ENCODE measurements at places on chromosomes 12 and 14.

DNA sequence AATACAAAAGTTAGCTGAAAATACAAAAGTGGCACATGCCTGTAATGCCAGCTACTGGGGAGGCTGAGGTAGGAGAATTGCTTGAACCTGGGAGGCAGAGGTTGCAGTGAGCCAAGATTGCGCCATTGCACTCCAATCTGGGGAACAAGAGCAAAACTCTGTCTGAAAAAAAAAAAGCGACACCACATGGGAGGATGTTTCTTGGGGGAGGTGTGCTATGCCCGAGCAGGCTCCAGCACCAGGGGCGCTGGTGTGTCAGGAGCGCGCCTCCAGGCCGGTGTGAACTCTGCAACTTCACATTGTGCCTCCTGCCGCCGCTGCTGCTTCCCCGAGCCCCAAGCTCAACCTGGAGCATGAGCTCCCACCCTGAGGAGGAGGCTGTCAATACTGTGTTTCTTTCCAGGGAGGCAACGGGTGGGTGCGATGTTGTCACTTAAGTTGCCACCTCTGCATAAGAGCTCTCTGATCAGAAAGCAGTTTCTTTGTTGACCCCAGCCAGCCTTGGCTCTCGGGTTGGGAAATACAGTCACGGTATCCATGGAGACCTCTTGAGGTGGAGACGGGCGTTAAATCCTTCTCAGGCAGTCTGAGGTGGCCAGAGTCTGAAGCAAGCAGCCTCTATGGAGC lies 18.9 kb downstream of the DEGS2 start:
- DNase-seq, result no peak

- no peak for DNase-seq
Measured at GRCh38 chr14:105118646-105119407, 49.7 kb downstream of the JAG2 start.

- DNase-seq, result no peak
Measured at GRCh38 chr14:79028281-79028680, 858.1 kb downstream of the NRXN3 start.

DNA sequence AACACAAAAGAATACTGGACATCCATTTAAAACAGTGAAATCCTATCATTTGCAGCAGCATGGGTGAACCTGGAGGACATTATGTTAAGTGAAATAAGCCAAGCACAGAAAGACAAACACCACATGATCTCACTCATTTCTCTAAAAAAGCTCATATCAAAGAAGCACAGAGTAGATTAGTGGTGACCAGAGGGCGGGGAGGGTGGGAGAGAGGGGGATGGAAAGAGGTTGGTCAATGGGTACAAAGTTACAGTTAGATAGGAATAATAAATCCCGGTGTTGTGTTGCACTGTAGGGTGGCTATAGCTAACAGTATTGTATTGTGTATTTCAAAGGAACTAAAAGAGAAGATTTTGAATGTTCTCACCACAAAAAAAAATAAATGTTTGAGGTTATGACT lies 52.4 kb downstream of the DUSP6 start:
- DNase-seq, result no peak

GRCh38 chr12:10142976-10143589 lies 13.1 kb upstream of the CLEC7A start:
- no peak for DNase-seq

GRCh38 chr12:106682594-106683234 lies 91.8 kb upstream of the RIC8B start:
- no peak for DNase-seq

- DNase-seq, result no peak
Measured at GRCh38 chr12:130714091-130714590, 2.0 kb downstream of the RIMBP2 start.

DNA sequence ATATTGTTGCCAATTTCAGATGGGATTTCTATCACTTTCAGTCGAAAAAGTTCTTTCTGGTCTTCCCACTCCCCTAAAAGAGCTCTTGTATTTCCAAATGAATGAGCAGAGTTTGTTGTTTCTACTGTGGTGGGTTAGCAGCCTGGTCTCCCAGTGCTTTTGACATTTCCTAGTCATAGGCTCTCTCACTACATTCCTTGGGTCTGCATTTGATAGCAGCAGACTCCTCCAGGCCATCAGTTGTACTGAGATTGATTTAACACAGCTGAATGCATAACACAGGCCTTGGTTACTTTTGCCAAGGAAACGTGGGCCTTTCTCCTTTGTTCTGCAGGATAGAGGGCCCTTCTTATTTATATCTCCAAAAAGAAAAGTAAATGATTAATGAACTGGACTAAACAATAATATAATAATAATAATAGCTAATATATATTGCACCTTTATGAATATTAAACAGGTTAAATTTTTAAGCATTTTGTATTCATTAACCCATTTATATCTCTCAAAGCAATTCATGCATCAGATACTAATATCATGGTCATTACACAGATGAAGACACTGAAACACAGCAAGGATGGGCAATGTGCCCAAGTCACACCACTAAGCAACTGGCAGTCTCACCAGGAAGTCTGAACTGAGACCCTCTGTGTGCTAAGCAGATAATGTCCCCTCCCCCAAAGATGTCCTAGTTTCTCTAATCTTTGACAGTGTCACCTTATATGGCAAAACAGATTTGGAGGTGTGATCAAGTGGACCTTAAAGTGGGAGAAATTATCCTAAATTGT lies 1579.2 kb downstream of the AACS start:
- no peak for DNase-seq

GRCh38 chr12:124311292-124312109 lies 16.6 kb downstream of the RFLNA start:
- no peak for DNase-seq

DNA sequence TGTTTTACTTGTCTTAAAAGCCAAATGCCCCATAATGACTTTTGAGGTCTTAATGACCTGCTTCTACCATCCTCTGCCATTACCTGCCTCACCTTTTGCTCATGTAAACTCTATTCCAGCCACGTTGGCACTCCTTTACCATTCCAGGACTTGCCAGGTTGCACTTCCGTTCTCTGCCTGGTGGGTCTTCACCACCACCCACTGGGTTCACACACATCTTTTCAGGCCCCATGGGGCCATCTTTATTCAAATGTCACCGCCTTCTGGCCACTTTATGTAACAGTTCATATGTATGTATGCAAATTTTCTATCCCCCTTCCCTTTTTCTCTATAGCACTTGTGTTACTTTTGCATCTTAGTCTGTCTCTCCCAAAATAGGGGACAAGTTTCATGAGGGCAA lies 57.7 kb downstream of the ATP2A2 start:
- no peak for DNase-seq

- DNase-seq, result no peak
Measured at GRCh38 chr12:72093424-72093823, 154.8 kb downstream of the TPH2 start.

DNA sequence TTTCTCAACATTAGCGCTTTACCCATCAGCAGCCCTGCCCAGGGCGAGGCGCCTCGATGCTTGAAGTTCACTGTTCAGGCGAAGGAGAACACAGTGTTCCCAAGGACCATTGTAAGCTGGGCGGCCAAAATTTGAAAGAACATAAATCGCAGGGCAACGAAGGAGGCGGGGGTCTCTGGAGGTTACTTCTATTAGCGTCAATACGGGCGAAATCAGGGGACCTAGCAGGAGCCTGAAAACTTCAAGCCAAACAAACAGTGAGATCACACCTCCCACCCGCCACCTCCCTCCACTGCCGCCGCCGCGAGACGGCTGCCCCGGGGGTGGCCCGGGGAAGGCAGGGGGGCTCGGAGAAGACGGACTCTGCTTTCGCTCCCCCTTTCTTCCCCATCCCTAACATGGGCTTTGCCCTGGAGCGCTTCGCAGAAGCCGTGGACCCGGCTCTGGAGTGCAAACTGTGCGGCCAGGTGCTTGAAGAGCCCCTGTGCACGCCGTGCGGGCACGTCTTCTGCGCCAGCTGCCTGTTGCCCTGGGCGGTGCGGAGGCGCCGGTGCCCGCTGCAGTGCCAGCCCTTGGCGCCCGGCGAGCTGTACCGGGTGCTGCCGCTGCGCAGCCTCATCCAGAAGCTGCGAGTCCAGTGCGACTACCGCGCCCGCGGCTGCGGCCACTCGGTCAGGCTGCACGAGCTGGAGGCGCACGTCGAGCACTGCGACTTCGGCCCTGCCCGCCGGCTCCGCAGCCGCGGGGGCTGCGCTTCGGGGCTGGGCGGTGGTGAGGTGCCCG lies at the start of gene PDZRN4:
TSS of gene PDZRN4 (plus strand) at position 263 of the 783 bp plus-strand sequence.
- no peak for DNase-seq

DNA sequence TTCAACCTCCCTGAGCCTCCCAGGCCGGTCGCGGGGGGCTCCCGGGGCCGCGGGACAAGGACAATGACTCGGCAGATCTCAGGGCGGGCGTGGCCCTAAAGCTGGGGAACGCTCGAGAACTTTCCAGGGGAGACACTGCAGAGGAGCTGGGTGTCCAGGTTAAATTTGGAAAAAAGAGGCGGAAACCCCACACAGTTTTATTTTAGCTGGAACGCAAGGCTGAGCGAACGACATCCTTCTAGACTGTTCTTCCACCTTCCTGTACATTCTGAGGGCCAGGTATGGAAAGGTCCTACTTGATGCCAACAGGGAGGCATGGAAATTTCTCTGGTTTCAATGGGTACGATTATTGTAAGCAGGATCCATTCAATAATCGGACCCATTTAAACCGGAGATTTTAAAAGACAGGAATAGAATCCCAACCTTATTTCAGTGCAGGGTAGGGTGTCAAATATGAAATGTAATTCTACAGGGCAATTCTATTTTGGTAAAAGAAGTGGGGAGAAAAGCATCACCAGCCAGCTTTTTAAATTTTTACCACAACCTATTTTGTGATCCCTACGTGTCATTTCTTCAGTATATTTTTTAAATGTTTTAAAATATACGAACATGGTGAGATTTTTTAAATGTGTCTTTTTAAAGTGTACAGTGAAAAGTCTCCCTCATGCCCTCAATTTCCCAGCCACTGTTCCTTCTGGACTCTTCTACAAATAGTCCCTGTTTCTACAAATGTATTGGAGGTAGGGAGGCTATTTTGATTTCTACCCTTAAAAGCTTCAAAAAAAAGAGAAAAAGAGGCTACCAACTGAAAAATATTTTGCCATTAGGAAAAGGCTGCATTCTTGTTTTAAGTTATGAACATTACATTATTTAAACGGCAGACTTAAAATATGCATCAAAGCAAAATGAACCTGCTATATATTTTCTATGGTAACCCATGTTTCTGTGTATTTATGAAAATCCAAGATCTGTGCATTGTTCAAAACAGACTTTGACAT lies 1.1 kb upstream of the UBC start:
- DNase-seq, result peak; percentile 62

GRCh38 chr12:1122786-1123185 lies 131.8 kb downstream of the ERC1 start:
- peak; percentile 32 for DNase-seq

DNA sequence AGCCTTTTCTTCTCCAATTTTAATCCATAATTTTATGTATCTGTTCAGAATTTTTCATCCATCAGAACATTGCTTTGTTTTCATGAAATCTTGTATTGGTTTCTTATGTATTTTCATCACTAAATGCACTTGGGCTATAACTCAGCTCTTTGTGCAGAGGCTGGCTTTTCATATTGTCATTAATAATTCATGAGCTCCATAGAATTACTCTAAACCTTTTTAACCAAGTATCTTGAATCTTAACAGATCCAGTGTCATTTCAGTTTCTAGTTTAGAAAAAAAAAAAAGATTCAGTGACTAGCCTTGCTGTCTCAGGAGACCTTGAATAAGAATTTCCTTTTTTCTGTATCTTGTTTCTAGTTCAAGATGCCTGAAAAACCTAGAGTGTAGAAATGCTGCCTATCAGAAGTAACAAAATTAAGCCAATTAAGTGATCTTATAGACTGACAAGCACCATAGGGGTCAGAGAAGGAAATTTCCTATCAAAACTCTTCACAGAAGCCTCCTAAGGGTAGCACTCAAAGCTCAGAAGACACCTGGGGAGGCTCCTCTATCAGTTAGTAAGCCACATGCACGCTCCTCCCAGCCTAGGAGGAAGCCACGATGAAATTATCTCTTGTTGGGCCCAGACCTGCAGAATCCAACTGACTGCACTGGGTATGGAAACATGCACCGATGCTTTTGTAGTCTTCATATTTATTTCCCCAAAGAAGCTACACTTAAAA lies 163.4 kb downstream of the KICS2 start:
- no peak for DNase-seq

DNA sequence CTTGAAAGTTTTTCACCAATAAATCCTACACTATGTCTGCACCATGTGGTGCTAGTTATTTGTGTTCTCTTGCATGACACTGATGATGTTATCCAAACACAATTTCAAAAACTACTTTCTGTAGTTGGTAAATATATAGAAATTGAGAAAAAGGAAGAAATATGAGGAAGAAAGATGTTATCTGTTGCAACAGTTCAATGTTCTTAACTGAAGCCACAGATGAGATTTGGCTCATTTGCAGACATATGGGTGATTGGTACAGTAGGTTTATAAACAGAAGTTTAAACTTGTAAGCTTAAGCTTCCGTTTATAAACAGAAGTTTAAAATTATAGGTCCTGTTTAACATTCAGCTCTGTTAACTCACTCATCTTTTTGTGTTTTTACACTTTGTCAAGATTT lies at the start of gene CLEC12A:
TSS of gene CLEC12A (plus strand) at position 229 of the 400 bp plus-strand sequence. CDS start 188 bp downstream, outside the sequence.
- DNase-seq, result no peak

DNA sequence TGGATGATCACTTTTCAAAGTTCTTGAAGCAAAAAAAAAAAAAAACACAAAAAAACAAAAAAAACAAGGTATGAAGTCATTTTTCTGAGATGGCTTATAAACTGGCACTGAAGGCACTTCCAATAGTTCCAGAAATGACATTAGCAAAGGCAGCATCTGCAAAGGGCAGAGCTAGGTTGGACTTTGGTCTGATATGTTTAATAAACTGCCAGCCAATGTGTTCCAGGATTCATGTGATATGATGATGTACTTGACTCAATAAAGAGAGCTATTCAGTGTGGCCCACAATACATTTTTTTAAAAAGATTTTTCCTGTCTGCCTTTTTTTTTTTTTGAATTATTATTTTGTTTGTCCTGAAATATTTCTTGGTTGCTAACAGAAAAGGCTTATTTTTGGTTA lies 79.6 kb downstream of the VRK1 start:
- DNase-seq, result no peak

DNA sequence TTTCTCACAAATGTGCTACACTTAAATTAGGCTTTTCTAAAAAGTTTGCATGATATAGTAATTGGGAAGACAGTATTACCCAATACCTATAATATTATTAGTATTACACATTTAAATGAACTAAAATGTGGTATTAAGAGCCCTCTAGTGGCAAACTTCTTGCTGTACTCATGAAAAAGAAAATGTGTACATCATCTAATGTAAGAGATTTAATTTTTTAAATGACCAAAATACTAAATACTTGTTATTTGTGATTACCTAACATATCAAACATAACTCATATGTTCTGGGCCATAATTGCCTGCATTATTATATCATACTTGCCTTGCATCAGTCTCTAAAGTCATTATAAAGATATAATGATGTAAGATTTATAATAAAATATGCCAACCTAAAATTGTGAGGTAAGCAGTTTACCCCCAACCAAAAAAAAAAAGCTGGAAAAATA lies 64.2 kb downstream of the DNAI7 start:
- no peak for DNase-seq

DNA sequence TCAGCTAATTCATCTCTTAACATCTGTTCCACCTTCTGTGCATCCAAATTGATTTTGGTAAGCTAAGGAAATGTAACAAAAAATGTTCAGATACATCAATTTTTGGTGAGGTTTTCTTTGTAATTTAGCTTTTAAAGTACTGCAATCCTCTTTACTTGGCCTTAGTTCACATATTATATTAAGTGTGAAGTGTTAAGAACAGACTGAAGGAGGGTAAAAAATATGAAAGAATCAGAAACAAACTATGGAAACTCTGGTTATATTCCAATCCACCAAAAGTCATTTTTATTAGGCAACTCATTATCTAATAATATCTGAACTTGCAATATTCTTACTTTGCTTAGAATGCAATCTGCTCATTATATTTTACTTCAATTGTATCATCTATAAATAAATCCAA lies 49.1 kb downstream of the CEP290 start:
- no peak for DNase-seq
